Transverse colon (tissue), 4 donors: ENCODE measurements at places on chromosomes 2 and 18. TPM values are rescaled to one million over a fixed set of nuclear protein-coding genes. Genes with fewer than 3 reads are reported as not detected.

GRCh38 chr2:191846515-191847476 lies at the start of gene CAVIN2:
Gene CAVIN2, minus strand, starts transcription at chr2:191847088. Its CDS starts 163 bp downstream, at chr2:191846925.
- DNase-seq: peak; percentile 50

- DNase-seq: no peak
Observed at GRCh38 chr2:202436626-202437025, 60.5 kb downstream of the BMPR2 start.

DNA sequence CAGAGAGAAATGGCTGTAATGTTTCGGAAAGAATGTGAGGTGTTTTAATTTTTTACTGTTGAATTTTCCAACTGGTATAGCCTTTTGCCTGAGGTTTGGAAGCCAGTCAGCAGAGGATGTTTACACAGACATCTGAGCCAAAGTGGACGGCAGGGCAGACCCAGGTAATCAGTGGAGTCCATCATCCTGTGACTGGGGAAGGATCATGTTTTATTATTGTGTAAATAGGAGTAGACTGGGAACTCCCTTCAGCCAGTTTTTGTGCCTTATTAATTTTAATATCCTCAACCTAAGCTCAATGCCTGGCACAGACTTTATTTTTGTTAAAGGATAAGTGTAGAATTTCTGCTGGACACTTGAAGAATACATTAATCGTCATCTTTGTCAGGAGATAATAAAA lies 142.0 kb upstream of the GAREM1 start:
- no peak for DNase-seq

DNA sequence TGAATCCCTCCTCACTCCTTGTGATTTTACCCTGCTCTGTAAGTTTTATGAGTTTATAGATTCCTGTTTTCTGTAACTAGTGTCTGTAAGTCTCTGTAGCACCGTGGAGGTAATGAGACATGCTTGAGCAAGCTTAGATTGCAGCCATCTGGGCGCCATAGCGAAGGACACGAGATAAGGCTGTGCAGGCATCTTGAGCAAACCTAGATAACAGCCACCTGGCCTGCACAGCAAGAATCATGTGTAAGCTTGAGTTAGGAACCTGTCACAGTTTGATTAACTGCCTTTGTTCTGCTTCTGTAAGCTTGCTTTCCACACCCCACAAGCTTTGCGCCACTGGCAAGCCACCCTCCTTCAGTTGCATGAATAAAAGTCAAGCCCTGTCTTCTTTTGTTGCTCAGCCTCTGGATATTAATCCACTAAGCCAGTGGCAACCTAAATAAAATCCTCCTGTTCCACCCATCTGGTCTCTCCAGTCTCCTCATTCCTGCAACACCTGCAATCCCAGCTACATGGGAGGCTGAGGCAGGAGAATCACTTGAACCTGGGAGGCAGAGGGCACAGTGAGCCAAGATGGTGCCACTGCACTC lies 270.6 kb upstream of the RGPD4 start:
- no peak for DNase-seq

TTN gene
- 8.6 TPM for total RNA-seq
